ENCODE measurements at places on chromosomes 3 and 15. TPM values are rescaled to one million over a fixed set of nuclear protein-coding genes. Genes with fewer than 3 reads are reported as not detected.
A peak's percentile ranks its signal among the peaks of the same experiment; 100 is the strongest.

Gene TF
- 0.40 TPM for total RNA-seq

Gene PLSCR2
- 34.6 TPM for total RNA-seq

Gene DNAH12
- 0.68 TPM for total RNA-seq

Gene CA12
- total RNA-seq, result 2.1 TPM

Gene EPHB1
- 2.9 TPM for total RNA-seq

Gene MKRN3
- total RNA-seq, result not detected

GRCh38 chr3:190122198-190122771, 1.6 kb upstream of the P3H2 start:
- H3K27ac ChIP-seq, result no peak overlapping the region
- H3K4me1 ChIP-seq, result no peaks in the 10 kb centered on the region
- peaks cover 19% of the 10 kb centered on the region for H3K36me3 ChIP-seq
- no peaks in the 10 kb centered on the region for H3K27me3 ChIP-seq
- no peak for DNase-seq

DNA sequence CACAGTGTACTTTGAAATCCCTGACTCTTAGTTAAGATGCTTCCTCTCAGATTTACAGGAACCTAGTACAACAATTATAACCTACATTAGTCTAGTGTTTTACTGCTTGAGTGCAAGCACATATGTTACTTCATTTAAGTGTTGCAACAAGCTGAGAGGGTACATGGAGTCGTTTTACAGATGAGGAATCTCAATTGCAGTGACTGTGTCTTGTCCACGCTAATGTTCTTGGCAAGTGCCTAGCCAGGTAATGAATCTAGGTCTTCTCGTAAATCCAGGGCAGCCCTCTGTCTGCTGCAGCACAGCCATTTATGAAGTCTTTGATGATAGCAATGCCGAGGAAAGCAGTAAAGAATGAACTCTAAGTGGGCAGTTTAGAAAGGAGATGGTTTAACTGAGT, 384.4 kb upstream of the ARPP21 start:
- H3K36me3 ChIP-seq, result no peaks in the 10 kb centered on the region
- no peaks in the 10 kb centered on the region for H3K4me1 ChIP-seq
- DNase-seq, result no peak
- H3K4me3 ChIP-seq, result no peak overlapping the region
- no peak overlapping the region for H3K27ac ChIP-seq

DNA sequence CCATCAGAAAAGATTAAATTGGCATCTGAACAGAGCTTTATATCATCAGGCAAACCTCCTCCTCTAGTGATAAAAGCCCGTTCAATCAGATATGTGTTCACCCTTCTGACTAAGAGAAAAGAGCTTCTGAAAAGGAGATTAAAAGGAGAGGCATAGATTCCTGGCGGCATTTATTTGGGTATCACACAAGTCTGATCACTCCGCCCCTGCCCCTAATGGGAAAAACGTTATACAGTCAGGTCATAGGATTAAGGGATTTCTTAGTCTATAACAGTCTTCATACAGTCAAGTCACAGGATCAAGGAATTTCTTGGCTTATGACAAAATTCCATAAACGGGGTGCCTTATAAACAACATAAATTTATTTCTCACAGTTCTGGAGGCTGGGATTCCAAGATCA, 295.4 kb upstream of the SATB1 start:
- H3K27me3 ChIP-seq, result no peaks in the 10 kb centered on the region
- H3K27ac ChIP-seq, result no peak overlapping the region
- DNase-seq, result no peak
- H3K4me3 ChIP-seq, result no peak overlapping the region
- no peaks in the 10 kb centered on the region for H3K36me3 ChIP-seq

GRCh38 chr15:63166219-63166618, 8.9 kb upstream of the RPS27L start:
- DNase-seq, result no peak
- no peaks in the 10 kb centered on the region for H3K4me1 ChIP-seq
- H3K4me3 ChIP-seq, result no peak overlapping the region
- H3K27ac ChIP-seq, result no peak overlapping the region
- H3K36me3 ChIP-seq, result no peaks in the 10 kb centered on the region

GRCh38 chr15:75577401-75578172, 1.5 kb downstream of the PTPN9 start:
- H3K4me1 ChIP-seq, result peaks cover 4% of the 10 kb centered on the region
- H3K27ac ChIP-seq, result no peak overlapping the region
- H3K4me3 ChIP-seq, result peak overlapping the region; percentile 86
- no peaks in the 10 kb centered on the region for H3K27me3 ChIP-seq

GRCh38 chr3:196274585-196274984, 12.9 kb downstream of the PCYT1A start:
- DNase-seq, result no peak
- H3K4me1 ChIP-seq, result no peaks in the 10 kb centered on the region

- no peak overlapping the region for H3K27ac ChIP-seq
- H3K36me3 ChIP-seq, result no peaks in the 10 kb centered on the region
- H3K27me3 ChIP-seq, result no peaks in the 10 kb centered on the region
- no peak for DNase-seq
Measured at GRCh38 chr3:169432708-169433432, 230.6 kb downstream of the MECOM start.

DNA sequence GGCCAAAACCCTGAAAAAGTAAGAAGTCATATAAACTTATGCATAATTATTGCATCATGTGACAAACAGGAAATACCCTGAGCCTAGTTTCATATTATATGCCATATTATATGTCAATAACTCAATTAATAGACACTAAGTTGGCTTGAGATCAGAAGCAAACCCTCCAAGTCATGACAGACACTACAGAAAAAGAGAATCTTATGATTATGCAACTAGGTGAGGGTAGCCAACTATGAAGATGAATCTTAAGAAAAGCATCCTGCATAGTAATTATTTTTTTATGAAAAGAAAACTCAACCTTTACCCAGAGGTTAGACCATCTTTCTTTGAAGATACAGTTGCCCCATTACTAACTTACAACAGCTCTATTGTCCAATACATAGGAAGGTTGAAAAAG, 192.4 kb upstream of the VEPH1 start:
- H3K36me3 ChIP-seq, result no peaks in the 10 kb centered on the region
- H3K4me1 ChIP-seq, result no peaks in the 10 kb centered on the region
- H3K27me3 ChIP-seq, result no peaks in the 10 kb centered on the region
- no peak for DNase-seq
- H3K27ac ChIP-seq, result no peak overlapping the region

DNA sequence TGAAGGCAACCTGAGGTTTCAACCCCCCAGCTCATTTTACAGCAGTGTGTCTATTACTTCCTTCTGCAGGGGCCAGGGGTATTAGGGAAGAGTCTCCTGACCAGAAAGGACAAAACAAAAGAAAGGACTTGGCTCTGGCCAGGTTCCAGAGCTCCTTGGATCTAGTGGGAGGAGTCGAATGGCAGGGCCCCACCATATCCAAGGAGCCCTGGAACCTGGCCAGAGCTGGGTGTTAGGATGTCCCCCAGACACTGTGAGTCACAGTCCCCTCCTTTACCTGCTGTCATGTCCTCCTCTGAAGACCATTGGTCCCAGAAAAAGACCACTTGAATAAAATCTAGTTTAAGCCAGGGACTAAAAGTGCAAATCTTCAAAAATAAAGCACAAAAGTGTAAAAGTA, 113.2 kb downstream of the EEFSEC start:
- DNase-seq, result no peak
- H3K4me3 ChIP-seq, result no peak overlapping the region
- H3K27ac ChIP-seq, result no peak overlapping the region
- H3K4me1 ChIP-seq, result peaks cover 21% of the 10 kb centered on the region
- peaks cover 5% of the 10 kb centered on the region for H3K36me3 ChIP-seq

GRCh38 chr3:44198284-44199269, 43.1 kb upstream of the TOPAZ1 start:
- H3K4me3 ChIP-seq, result no peak overlapping the region
- H3K36me3 ChIP-seq, result no peaks in the 10 kb centered on the region
- peaks cover 30% of the 10 kb centered on the region for H3K27me3 ChIP-seq

DNA sequence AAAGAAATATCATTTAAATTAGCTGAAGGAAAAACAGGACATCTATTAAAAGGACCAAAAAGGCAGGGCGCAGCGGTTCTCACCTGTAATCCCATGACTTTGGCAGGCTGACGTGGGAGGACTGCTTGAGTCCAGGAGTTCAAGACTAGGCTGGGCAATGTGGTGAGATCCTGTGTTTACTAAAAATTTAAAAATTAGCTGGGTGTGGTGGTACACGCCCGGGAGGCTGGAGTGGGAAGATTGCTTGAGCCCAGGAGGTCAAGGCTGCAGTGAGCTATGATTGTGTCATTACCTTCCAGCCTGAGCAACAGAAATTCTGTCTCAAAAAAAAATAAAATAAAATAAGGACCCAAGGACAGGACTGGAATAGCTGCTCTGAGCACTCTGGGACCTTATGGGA, 16.2 kb upstream of the HERC1 start:
- no peaks in the 10 kb centered on the region for H3K27me3 ChIP-seq
- no peak overlapping the region for H3K4me3 ChIP-seq
- H3K27ac ChIP-seq, result no peak overlapping the region
- no peaks in the 10 kb centered on the region for H3K36me3 ChIP-seq

- no peaks in the 10 kb centered on the region for H3K27me3 ChIP-seq
- no peak for DNase-seq
- no peak overlapping the region for H3K27ac ChIP-seq
- no peak overlapping the region for H3K4me3 ChIP-seq
Measured at GRCh38 chr15:37516621-37517020, 416.3 kb upstream of the MEIS2 start.

GRCh38 chr15:70035719-70036077, 62.0 kb downstream of the TLE3 start:
- no peak overlapping the region for H3K27ac ChIP-seq
- H3K4me1 ChIP-seq, result no peaks in the 10 kb centered on the region
- no peak overlapping the region for H3K4me3 ChIP-seq
- no peaks in the 10 kb centered on the region for H3K36me3 ChIP-seq
- DNase-seq, result no peak

- H3K36me3 ChIP-seq, result peaks cover 80% of the 10 kb centered on the region
- DNase-seq, result no peak
- H3K4me1 ChIP-seq, result peaks cover 11% of the 10 kb centered on the region
- no peaks in the 10 kb centered on the region for H3K27me3 ChIP-seq
- no peak overlapping the region for H3K4me3 ChIP-seq
Measured at GRCh38 chr3:124779751-124780191, 49.5 kb downstream of the UMPS start.

GRCh38 chr15:33022629-33023028, 171.9 kb downstream of the FMN1 start:
- peak; percentile 85 for DNase-seq
- no peak overlapping the region for H3K4me3 ChIP-seq
- peaks cover 6% of the 10 kb centered on the region for H3K4me1 ChIP-seq
- H3K27me3 ChIP-seq, result no peaks in the 10 kb centered on the region

DNA sequence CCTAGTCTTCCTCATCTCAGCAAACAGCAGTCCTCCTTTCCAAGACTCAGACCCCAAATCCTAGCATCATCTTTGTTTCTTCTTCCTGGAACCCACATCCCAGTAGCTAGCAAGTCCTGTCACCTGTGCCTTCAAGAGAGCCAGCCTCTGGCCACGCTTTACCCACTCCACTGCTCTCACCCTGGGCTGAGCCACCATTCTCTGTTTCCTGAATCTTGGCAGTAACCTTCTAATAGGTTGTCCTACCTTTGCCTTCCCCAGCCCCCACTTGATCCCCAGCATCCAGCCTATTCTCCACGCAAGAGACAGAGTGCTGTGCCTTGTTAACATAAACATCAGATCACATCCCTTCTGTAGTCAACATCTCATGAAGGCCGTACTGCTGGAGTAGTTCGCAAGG, 323.4 kb downstream of the LRTM1 start:
- no peak for DNase-seq
- H3K4me1 ChIP-seq, result no peaks in the 10 kb centered on the region
- no peaks in the 10 kb centered on the region for H3K36me3 ChIP-seq

GRCh38 chr3:120449701-120450599, 842 bp downstream of the FSTL1 start:
- peak; percentile 70 for DNase-seq
- no peaks in the 10 kb centered on the region for H3K4me1 ChIP-seq
- peak overlapping the region; percentile 21 for H3K27ac ChIP-seq
- H3K27me3 ChIP-seq, result no peaks in the 10 kb centered on the region
- H3K36me3 ChIP-seq, result peaks cover 10% of the 10 kb centered on the region
- H3K4me3 ChIP-seq, result peak overlapping the region; percentile 97
